ENCODE measurements at places on chromosomes 2 and 18.

GRCh38 chr18:77102259-77103040 is 30.1 kb downstream of the MBP start:
- DNase-seq = no peak

- DNase-seq = no peak
Observed at GRCh38 chr2:207482630-207483029, 47.1 kb upstream of the CREB1 start.

GRCh38 chr2:176368349-176368748 is 99.1 kb downstream of the MTX2 start:
- no peak for DNase-seq

DNA sequence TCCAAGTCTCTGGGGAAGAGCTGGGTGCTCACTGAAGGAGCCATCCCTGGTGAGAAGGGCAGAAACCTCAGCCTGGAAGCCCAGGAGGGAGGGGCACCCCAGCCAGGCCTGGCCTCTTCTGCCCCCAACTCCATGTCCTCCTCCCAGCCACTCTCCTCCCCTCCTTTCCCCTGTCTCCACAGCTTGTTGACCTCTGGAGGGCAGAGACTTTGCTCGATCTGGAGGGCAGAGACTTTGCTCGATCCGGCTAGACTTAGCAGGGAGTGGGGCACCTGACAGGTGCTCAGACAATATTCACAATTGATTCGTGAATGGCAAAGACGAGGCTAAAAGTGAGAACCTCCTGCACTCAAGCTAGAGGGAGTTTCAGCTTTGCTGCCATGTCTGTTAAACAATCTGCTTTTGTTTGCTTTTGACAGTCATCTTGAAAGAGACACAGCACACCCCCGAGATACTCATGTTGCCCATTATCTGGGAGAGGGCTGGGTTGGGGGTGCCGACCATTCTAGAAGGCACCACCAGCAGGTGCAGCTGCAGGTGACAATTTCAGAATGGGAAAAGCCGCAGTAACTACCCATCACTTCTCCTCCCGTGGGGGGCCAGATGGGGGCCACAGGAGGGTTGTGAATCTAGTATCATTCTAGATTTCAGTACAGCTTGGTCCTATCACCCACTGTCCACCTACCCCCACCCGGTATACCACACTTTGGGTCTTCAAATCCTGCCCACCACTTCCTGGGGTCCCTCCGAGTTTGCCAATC is 54.8 kb downstream of the DNMT3A start:
- DNase-seq = no peak

DNA sequence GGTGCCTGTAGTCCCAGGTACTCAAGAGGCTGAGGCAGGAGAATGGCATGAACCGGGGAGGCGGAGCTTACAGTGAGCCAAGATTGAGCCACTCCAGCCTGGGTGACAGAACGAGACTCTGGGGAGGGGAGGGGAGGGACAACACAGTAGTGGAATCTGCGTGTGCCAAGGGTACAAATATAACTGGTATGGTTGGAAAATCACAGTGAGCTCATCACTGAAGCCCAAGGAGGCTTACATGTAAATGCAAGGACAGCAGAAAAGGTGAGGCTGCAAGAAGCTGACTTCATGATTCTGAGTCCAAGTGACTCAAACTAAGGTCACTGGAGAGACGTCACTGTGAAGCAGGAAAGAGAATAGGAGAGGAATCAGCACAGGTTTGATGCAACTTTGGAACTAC is 9.2 kb downstream of the SEPTIN10 start:
- DNase-seq = no peak

DNA sequence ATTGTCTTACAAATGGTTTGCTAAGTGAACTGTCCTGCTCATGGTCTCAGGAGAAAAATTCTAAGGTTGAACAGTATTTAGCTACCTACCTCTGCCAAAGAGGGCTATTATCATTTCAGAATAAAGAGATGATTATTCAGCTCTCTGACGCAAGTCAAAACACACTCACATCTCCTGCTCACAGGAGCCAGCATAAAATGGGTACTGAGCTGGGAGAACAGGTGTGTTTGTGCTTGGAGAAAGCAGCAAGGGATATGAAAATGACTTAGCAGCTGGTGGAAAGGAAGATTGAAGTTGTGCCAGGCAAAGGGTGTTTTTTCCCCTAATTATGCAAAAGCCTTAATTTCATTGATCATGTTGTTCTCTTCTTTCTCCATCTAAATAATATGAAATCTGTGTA is 47.3 kb upstream of the TANK start:
- DNase-seq = no peak

DNA sequence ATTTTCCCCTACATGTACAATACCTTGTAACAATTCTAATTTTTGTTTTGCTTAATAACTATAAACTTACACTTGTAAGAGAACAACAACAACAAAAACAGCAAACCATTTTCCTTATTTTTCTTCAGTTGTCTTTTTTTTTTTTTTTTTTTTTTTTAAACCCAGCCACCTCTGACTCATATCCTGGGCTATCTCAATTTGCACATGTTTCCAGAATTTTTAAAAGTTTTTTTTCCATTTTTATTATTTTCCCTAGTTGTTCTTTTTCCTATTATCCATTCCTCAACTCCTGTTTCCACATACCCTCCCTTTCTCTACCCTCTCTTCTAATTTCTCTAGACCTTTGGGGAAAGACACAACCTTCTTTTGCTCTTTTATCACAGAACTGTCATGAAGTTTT is 112.5 kb downstream of the EFEMP1 start:
- DNase-seq = no peak

GRCh38 chr18:7846335-7846734 is 279.2 kb downstream of the PTPRM start:
- no peak for DNase-seq

GRCh38 chr2:19120181-19120580 is 238.2 kb downstream of the OSR1 start:
- no peak for DNase-seq

GRCh38 chr2:211390536-211391188 is 834.3 kb downstream of the CPS1 start:
- DNase-seq = no peak
